ENCODE measurements at places on chromosomes 1 and 21. TPM values are rescaled to one million over a fixed set of nuclear protein-coding genes. Genes with fewer than 3 reads are reported as not detected.
A peak's percentile ranks its signal among the peaks of the same experiment; 100 is the strongest.

- DNase-seq, result no peak
Observed at GRCh38 chr1:119351997-119352396, 16.6 kb upstream of the HAO2 start.

DNA sequence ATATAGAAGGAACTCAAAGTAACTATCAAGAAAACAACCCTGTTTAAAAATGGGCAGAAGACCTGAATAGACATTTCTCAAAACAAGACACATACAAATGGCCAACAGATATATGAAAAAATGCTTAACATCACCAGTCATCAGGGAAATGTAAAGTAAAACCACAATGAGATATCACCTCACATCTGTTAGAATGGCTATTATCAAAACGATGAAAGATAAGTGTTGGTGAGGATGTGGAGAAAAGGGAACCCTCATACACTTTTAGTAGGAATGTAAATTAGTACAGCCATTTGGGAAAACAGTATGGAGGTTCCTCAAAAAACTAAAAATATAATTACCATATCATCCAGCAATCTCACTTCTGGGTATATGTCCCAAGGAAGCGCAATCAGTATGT, 3.0 kb downstream of the CTSS start:
- DNase-seq, result no peak

DNA sequence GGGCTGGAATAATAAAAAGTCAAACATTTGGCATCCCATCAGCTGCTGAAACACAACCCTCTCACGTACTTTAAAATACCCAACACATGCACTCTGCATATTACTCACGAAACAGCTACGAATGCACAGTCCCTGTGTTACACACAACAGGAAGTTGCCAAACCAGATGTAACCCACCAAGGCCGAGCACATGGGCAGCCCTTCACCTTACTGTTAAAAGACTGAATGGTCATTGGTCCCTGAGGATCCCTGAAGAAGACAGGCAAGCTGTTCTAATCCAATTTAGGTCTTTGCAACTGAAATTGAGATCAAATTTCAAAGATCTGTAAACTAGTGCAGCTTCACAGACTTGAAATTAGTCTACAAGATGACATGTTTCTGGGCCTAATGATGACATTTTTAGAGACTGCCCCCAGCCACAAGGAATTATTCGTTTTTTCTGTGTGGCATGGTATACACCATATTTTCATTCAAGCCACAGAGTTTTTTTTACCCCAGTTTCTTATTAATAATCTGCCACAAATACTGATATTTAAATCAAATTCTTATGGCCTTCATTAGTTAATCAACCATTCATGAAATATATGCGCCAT, 25.6 kb upstream of the IER5 start:
- DNase-seq, result no peak

GRCh38 chr1:61808968-61809367, 66.7 kb downstream of the PATJ start:
- no peak for DNase-seq

DNA sequence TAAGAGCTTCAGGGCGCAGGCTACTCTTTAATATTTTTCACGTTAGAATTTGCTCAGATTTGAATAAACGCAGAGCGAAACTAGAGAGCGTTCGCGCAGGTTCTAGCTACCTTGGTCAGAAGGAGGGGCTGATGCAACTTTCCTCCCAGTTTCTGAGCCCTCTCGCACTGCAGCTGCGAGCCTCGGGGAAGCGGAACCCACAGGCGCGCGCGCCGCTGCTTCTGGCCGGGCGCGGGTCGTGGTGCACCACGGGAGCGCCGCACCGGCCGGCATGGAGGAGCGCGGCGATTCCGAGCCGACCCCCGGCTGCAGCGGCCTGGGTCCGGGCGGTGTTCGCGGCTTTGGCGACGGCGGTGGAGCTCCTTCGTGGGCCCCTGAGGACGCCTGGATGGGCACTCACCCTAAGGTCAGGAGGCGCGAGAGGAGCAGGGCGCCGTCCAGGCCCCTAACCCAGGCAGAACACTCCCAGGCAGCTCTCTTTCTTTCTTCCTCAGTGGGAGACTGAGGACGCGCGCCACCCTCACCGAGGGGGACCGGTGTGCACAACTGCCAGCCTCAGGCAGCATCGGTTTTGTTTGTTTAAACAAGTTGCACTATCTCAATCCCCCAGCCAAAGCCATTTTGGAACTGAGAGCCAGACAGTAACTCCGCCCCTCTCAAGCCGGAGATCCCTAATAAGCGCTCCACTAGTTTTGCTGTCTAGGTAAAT, at the start of gene TSEN15:
TSEN15 (plus strand) TSS at position 246 of the 709 bp plus-strand sequence; CDS start at position 272, 26 bp downstream.
- peak; percentile 66 for DNase-seq

DNA sequence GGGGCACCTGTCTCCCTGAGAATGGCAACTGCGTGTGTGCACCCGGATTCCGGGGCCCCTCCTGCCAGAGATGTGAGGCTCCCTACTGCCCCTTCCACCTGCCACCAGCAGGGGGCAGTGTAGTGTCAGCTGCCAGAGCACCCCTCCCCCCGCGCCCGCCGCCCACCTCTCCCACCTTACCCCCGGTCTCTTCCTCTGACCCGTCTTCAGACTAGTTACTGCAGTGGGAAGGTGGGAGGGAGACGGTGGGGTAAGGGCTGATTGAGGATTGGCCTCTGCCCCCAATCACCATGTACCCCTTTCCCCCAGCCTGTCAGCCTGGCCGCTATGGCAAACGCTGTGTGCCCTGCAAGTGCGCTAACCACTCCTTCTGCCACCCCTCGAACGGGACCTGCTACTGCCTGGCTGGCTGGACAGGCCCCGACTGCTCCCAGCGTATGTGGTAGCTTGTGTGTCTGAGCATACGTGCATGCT, 10.1 kb upstream of the LRRC71 start:
- no peak for DNase-seq

DNA sequence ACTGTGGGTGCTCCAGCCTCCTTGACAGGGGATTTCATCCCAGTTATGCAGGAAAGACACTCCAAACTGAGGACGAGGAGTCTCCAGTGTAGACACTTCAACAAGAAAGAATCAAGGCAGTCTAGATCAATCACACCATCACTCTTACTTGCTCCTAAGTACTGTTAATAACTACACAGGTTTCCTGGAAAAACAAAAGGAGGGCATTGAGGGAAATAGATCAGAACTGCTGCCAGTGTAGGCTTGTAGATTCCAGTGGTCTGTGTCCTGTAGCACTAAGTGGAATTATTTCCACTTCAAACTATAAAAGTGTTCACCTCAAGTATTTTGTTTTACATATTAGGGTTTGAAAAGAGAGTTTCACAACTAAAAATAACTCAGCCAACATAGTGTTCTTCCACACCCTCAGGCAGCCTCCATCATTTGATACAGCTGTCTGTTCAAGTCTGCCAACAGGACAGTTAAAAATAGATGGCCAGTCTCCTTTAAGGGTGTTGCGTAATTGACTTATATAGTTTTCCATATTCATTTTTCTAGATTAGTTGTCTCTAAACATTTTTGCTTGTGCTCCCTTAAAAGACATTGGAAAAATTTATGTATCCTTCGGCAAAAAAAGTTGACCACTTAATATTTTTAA, 32.0 kb upstream of the AGL start:
- no peak for DNase-seq

DNA sequence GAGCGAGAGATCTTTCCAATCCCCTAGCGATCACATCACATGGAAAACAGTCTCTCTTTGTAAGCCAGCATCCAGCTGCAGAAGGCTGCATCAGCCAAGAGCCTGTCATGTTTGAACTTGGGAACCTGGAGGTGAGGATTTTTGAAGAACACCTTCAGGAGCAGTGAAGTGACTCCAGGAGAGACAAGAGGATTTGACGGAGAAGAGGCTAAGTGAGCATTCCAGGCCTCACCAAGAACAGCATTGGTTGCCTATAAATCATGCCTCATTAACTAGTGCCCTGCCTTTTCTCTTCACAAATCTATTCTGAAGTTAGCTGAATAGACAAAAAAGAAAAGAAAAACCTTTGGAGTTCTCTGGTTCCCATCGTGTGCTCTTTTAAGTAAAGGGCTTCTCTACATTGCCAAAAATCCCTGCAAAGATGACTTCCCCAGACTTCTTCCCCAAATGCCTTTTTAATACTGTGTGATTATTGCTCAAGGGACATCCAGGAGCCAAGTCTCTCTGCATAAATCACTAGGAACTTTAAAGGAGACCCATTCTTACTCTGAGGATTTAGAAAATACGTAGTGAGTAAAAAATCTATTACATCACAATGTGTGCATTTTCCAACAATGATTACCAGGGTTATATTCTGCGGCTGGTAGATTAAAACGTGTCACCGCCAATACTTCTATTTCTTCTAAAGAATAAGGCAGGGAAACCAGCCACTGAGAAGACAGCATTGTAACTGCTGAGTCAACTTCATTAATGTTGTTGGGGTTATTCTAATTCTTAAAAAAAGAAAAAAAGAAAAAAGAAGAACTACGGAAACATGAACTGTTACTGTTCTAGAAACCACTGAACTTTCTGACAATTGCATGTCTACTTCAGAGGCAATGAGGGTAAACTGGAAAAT, 95.2 kb downstream of the KIF14 start:
- DNase-seq, result no peak

GRCh38 chr1:243582326-243582725, 267.7 kb downstream of the AKT3 start:
- DNase-seq, result no peak

DNA sequence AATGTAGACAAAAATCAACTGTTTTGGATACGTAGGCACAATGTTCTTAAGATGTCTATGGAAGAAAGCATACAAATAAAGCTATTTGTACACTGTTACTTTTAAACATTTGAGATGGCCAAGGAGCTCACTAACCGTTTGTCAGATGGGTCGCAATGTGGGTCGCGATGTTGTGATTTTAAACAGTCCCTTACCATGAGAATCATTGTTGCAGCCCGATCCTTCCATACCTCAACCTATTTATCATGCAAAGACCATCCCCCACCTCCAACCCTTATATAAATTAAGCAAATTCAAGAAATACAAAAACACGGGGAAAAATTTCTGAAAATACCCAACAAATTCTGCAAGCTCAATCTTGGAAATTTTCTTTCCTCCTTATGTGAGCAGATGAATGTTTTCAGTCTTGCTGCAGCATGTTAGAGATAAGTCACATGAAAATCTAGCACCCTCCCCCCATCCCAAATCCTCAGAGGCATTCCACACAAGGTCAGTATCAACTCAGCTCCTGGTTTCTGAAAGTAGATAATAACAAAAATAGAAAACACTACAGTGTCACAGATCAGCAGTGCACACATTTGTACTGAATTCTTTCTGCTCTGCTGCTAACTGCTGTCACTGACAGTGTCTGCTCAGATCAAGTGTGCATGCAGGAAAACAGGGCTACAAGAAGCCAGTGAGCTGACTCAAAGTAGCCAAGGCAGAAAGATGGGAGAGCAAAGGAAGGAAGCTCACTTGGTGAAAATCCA, 92.9 kb upstream of the TTC39A start:
- DNase-seq, result peak; percentile 24

GRCh38 chr1:109027841-109028240, 14.1 kb downstream of the WDR47 start:
- DNase-seq, result no peak

Gene PTGS2
- 3.4 TPM for total RNA-seq

Gene VHLL
- total RNA-seq, result 0.64 TPM

Gene FAM72C
- total RNA-seq, result 1.4 TPM

Gene ANGPTL7
- 0.27 TPM for total RNA-seq
